Stimulated activated CD8-positive, alpha-beta memory T cell treated with anti-CD3 and anti-CD28 coated beads, Interleukin-4, amount 100 ng/mL, for 4 hours (primary cell): ENCODE measurements at places on chromosomes 1 and 21.

GRCh38 chr1:7366286-7366954 is 404.7 kb upstream of the VAMP3 start:
- DNase-seq, result no peak

DNA sequence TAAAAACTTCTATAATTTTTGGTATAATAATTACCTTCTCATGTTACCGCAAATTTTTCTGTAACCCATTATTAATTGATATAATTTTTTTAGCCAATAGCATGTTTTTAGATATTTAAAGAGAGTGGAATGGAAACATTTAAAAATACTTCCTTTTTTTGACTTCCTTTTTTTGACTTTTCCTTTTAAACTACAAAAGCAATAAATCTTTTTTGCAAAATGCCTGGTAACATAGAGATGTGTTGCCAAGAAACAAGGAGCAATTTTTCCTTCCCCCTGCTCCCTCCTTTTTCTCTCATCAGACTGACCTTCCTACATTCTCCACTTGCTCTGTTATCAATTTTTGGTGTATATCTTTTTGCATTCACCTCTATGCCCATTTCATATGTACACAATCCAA is 666.2 kb downstream of the ADGRL2 start:
- no peak for DNase-seq

GRCh38 chr21:43361493-43362296 is 65.2 kb downstream of the SIK1 start:
- DNase-seq, result peak; percentile 16

DNA sequence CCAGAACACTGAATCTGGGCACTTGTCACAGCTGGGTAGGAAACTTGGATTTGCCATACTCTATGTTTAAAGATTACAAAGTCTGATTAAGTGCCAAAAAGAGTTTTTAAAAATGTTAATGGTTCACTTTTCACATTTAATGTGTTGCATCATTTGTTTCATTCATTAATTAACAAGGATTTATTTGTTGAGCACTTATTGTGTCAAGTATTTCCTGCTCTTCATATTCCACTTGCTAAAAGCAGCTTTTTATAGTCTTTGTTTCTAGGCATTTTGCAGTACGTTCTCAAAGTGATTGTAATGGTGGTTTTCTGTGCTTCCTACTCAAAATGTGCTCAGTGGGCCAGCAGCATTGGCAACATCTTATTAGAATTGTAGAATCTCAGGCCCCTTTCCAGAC is 68.7 kb downstream of the EPB41 start:
- no peak for DNase-seq

GRCh38 chr1:70811815-70812214 is 235.8 kb downstream of the PTGER3 start:
- no peak for DNase-seq

- DNase-seq, result no peak
Observed at GRCh38 chr1:201038186-201038876, 14.8 kb upstream of the KIF21B start.

- DNase-seq, result no peak
Observed at GRCh38 chr1:178495741-178496409, 889 bp downstream of the CLEC20A start.

DNA sequence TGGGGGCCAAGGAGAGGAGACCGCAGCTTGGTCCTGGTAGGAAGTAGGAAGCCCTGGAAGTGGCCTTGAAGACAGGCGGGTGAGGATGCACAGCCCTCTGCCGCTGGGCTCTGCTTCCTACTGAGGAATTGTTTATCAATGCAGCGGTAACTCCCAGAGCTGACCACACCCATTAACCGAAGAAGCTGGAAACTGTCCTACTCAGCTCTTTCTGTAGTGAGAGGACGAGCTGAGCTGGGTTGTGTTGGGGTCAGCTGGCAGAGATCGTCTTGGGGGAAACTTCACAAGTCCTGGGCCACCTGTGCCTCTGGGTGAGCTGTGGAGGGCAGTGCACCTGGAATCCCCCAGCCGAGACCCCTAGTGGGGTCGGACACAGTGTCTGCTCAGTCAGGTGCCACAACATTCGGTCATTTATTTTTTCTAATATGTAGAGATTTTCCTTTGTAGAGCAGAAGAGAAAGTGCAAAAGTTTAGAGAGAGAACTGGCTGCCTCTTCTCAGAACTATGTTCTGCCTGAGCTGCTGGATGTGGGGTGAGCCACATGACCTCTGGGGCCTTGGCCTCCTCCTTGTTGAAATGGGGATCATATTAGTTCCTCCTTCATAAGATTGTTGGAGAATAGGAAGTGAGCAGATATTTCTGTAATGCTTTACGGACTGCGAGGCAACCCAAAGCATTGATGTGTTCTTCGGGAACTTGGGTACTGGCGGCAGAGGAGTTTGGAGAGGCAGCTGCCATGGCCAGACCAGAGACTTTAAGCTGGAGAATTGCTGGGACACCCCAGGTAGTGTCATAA is 3.6 kb downstream of the NECAP2 start:
- no peak for DNase-seq
